ENCODE measurements at places on chromosomes 1 and 21.

GRCh38 chr1:210690236-210690635, 361.5 kb downstream of the HHAT start:
- no peak for DNase-seq

- DNase-seq: no peak
These were observed 22.2 kb upstream of the KIF1B start for GRCh38 chr1:10188133-10188650.

DNA sequence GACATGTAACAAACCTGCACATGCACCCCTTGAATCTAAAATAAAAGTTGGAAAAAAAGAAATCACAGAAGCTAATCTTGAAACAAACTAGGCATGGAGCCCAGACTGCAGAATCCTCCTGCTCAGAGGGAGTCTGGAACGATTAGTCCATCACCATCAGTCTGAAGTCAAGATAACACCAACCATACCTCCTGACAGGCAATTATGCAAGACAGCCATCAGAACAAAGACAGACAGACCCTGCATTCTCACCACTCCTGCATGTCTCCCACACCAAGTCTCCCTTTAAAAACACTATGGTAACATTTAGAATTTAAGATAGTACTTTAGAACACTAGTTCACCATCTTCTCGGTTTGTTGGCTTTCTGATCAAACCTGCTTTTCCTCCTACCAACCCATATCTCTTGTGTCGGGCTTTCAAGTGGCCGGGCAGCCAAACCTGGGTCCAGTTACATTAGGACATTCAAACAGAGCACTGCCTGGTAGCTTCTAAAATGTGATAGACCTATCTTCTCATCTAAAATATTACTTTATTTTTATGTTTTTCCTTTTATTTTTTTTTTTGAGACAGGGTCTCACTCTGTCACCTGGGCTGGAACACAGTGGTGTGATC, 10.1 kb downstream of the YARS1 start:
- no peak for DNase-seq

GRCh38 chr1:174956976-174957375, 42.8 kb upstream of the CACYBP start:
- DNase-seq: no peak

DNA sequence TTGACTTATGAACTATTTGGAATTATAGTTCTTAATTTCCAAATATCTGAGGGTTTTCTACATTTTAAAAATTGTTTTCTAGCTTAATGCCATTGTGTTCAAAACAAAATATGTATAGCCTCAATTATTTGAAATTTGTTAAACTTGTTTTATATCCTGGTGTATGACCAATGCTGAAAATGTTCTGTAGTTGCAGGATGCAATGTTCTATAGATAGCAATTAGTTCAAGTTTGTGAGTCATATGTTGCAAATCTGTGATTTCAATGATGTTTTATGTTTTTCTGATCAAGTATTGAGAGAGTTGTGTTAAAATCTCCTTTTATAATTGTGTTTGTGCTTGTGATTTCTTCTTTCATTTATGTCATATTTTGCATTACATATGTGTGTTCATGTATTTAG, 517.5 kb downstream of the ADGRL2 start:
- no peak for DNase-seq

GRCh38 chr1:53735261-53735660, 3.7 kb downstream of the GLIS1 start:
- DNase-seq: no peak

DNA sequence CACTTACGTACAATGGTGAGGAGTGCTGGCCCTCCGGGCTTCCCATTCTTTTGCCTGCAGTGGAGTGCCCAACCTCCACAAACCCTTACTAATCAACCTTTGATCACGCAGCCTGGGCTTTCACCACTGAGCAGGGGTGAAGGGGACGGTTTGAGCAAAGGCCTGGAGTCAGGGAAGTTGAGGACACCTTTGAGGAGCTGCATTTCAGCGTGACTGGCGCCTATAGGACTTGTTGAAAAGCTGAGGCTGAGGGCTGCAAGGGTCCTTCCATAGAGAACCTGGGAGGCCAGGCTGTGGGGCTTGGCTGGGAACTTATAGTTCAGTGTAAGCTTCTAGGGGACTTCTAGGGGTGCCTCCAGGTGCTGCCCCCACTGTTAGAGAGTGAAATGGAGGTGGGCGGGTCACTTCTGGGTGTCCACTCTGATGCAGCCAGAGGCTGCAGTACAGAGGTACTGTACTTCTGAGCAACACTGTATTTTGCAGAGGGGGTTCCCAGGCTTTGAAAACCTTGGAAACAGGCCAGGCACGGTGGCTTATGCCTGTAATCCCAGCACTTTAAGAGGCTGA, 9.8 kb downstream of the SYTL1 start:
- no peak for DNase-seq

GRCh38 chr1:60949154-60949825, 133.1 kb upstream of the NFIA start:
- DNase-seq: no peak

All from renal pelvis (tissue), 12 donors.